ENCODE measurements at places on chromosomes 13 and 19.

DNA sequence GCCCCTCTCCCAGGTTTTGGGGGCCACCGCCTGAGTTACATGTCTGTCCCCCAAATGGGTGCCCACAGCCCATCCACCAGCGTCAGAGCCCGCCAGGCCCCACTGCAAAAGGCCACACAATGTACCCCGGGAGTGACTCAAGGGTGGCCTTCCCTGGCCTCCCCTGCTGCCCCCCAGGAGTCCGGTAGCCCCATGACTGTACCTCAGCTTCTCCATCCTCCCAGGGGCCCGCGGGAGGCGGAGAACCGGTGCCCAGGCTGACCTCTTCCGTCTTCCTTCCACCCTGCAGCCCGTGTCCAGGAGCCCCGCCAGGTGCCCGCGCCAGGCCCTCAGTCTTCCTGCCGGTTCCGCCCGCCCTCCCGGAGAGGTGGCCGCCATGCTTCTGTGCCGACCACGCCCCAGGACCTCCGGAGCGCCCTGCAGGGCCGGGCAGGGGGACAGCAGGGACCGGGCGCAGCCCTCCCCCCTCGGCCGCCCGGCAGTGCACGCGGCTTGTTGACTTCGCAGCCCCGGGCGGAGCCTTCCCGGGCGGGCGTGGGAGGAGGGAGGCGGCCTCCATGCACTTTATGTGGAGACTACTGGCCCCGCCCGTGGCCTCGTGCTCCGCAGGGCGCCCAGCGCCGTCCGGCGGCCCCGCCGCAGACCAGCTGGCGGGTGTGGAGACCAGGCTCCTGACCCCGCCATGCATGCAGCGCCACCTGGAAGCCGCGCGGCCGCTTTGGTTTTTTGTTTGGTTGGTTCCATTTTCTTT lies 10.3 kb downstream of the CBARP start:
- DNase-seq: no peak

- DNase-seq: no peak
Measured at GRCh38 chr13:58963321-58963720, 1200.4 kb downstream of the DIAPH3 start.

DNA sequence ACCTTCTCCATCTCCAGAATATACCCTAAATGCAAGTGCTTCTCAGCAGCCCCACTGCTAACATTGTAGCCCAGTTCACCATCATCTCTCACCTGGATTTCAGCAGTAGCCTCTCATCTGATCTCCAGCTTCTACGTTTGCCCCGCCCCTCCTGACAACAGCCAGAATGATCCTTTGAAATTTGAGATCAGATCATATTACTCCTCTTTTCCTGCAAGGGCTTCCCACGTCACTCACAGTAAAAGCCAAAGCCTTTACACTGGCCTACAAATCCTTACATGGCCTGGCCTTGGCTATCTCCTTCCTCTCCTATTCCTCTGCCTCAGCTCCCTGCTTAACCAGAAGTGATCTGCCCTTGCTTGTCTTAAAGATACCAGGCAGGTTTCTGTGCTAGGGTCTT lies 94.3 kb upstream of the NBEA start:
- no peak for DNase-seq

GRCh38 chr13:102466610-102467190 lies 64.9 kb upstream of the FGF14 start:
- DNase-seq: no peak

GRCh38 chr19:10136936-10137335 lies 17.2 kb upstream of the EIF3G start:
- DNase-seq: no peak

DNA sequence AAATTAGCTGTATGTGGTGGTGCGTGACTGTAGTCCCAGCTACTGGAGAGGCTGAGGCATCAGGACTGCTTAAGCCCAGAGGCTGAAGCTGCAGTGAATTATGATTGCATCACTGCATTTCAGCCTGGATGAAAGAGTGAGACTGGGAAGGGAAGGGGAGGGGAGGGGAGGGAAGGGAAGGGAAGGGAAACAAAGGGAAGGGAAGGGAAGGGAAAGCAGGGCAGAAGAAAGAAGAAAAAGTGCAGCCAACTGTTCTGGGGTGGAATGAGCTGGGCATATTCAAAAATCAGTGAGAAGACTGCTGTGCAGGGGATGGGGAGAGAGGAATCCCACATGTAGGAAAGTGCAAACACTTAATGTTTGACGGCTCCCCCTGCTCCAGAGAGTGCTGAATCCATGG lies 905.5 kb downstream of the UQCRFS1 start:
- DNase-seq: no peak

DNA sequence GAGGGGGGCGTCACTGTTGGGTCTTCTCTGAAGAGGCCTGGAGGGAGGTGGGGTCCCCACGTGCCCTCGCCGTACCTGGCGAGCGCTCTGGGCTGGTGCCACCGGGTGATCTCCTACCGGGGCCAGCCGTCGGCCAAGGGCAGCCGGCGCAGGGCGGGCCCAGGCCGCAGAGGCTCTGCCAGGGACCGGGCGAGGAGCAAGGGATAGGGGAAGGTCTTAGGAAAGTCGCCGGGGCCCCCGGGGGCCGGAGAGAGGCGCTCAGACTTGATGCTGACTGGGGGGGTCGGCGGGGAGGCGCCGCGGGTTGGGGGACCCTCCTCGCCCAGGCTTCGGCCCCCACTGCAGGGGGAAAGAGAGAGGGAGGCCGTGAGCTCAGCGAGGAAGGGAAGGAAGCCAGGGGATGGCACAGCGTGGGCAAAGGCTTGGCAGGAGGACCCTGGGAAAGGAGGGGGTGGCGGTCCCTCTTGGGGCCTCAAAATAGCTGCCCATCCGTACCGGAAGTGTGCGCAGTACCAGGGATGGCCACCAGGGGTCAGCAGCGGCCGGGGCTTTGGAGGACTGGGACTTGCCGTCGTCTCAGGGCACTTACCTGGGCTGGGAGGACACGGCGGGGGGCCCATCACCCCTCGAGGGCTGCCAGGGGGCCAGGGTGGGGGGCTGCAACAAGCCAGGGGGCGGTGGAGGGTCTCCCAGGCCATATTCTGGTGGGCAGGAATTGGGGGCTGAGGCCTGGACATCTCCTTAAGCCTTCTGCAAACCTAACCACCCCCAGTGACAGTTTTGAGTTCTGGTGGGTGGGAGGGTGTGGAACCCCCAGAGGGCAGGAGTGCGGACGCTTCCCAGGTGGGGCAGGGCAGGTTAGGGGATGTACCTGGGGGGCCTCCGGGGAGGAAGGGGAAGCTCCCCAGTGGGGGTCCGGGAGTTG lies 7.7 kb upstream of the TMEM161A start:
- peak; percentile 86 for DNase-seq

DNA sequence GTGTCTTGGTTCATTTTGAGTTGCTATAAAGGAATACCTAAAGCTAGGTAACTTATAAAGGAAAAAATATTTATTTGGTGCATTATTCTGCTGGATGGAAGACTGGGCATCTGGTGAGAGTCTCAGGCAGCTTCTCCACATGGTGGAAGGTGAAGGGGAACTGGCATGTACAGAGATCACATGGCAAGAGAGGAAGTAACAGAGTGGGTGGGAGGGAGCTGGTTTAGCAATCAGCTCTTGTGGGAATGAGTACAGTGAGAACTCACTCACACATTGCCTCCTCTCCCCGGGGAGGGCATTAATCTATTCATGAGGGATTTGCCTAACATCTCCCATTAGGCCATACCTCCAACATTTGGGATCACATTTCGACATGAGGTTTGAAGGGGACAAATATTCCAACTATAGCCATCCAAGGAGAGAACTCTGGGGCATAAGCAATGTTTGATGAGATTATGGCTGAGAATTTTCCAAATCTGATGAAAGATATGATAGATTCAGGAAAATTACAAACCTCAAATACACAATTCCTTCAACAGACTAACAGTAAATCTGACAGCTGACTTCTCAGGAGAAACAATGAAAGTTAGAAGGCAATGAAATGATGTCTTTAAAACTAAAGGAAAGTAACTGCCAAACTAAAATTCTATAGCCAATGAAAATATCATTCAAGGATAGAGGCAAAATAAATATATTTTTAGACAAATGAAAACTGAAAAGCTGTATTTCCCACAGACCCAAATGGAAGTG lies 52.5 kb downstream of the MTUS2 start:
- no peak for DNase-seq

DNA sequence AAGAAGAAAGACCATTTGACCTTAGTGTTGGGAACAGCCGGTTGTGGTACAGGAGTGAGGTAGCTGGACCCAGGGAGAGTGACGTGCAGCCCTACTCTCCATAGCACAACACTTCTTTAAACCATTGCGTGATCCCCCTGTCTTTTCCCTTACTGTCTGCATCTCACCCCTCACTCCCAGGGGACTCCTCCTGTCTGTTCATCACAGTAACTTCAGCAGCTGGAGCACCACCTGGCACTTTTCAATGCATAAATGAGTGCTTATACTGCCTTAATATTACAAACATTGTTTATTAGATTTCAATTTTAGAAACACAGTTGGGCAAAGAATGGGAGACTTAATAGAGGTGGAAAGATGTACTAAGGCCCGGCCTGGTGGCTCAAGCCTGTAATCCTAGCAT lies 285.5 kb downstream of the UQCRFS1 start:
- no peak for DNase-seq

- DNase-seq: no peak
Measured at GRCh38 chr13:60562096-60562780, 165.2 kb downstream of the TDRD3 start.

DNA sequence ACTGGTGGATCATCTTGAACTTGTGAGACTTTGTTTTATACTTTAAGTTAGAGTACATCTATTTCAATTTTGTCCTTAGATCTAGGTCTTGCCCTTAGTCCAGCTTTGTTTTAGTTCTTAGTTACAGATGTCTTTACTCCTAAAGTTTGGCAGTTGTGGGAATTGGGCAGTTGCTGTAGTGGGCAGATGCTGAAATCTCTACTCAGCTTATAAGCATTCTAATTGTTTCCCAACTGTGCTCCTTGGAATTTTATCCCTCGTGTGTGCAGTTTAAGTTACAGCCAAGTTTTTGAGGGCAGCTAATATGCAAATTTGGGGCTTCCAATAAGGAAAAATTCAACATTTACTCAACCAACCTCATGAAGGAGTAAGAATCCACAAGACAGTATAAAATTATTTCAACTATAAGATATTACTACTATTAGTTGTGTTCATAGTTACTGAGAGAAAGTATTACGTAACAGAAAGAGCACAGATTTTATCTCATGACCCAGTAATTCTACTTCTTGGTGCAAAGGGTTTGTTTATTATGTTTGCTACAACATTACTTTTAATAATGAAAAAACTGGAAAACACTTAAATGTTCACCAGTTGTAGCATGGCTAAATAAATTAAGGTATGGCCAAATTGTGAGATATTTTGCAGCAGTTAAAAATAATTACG lies 32.9 kb downstream of the CCDC122 start:
- DNase-seq: no peak

GRCh38 chr19:12956446-12957388 lies at the start of gene GADD45GIP1:
Gene GADD45GIP1, minus strand, starts transcription at chr19:12957223. Its CDS starts 11 bp downstream, at chr19:12957212.
- DNase-seq: peak; percentile 93

GRCh38 chr19:23460656-23461055 lies 65.4 kb upstream of the ZNF91 start:
- DNase-seq: no peak

DNA sequence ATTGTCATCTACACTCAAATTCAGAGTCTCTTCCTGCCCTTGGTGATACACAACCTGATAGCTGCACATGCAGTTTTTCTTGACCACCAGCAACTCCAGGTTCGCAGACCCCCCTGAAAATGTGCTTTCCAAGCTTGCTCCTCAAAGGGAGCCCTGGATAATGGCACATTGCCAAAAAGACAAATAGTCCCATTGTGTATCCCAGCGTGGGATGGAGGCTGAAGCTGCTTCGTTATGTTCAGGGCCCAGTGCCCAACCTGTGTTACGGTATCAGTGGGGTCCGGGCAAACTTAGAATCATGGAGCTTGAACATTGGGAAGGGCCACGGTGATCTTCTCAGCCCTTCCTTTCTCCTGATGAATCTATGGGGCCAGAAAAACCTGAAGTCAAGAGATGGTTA lies 173.0 kb downstream of the TEX29 start:
- DNase-seq: no peak

GRCh38 chr19:47499863-47500830 lies 14.7 kb downstream of the NAPA start:
- DNase-seq: no peak

DNA sequence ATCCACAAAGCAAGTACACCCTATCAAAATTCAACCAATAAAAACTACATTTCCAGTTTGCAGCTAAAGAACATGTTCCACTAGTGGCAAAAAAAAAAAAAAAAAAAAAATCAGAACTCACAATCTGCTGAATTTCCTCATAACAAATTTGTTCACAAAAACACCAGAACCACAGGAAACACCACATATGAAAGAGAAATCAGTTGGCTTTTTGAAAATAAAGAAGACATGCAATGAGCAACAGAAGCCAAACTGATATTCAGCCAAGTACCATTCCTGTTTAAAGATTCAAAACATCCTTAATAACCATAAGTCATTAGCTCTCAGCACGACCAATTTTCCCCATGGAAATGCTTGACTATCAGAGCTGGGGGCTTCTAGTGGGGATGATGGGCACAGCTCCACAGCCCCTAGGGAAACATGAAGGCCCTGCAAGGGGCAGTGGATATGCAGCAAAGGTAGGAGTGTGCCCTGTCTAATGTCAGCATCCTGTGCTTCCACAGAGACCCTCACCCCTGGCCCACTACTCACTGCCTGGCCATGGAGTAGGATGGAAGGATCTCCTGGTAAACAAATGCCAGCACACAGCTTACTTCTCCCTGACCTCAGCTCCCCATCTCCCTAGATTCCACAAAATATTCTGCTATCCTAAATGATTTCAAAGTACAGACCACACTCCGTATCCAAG lies 74.0 kb upstream of the DOCK9 start:
- DNase-seq: peak; percentile 45

DNA sequence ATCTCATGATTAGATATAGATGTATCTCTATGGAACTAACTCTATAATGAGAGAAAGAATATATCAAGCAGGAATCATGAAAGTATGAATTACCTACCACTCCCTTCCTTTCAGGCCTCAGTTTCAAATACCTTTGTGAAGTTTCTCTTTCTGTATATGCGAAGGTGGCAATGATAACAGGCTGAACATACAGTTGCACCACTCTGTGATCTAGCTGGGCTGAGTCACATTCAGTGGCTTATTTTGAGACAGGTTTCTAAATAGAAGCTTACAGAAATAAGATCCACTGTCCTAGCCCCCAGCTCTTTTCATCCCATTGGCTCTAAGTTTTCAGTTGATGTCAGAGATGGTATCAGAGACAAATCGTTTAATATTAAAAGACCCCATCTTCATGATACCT lies 662.0 kb downstream of the SLITRK1 start:
- DNase-seq: no peak

- DNase-seq: no peak
Measured at GRCh38 chr13:103039183-103039582, 27.0 kb downstream of the SLC10A2 start.

- DNase-seq: no peak
Measured at GRCh38 chr13:41985788-41986508, 25.0 kb upstream of the VWA8 start.

DNA sequence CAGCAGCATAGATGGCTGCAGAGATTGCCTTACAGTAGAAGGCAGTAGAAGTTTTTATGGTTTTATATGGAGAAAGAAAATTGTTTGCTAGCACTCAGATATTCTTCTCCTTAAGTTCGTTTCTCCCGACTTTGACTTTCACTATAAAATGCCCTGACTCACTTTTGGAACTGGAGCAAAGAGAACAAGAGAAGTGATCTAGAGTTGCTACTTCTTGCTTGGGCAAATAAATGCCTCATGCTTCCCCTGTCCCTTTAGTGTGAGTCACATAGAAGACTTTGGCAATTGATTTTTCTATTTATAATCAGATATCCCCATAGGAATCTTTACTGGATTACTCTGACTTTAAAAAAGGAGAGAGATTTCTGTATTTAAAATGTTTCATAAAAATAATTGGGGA lies 46.9 kb downstream of the ITGBL1 start:
- DNase-seq: no peak
